ENCODE measurements at places on chromosomes 7 and 10.
A peak's percentile ranks its signal among the peaks of the same experiment; 100 is the strongest.

DNA sequence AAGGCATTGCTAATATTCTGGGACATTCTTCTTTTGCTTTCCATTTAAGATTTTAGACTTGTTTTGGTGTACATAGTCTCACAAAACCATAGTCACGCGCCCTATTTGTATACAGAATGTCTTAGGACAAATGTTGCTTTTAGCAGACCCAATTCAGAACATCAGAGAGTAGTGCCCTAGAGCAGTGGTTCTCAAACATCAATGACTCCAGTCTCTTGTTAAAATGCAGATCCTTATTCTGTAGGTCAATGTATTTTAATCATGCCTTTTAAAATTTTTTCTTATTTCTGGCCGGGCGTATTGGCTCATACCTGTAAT is 127.4 kb upstream of the EFCAB10 start:
- no peak for DNase-seq

- no peak for DNase-seq
Observed at GRCh38 chr7:42624471-42624870, 287.4 kb downstream of the C7orf25 start.

DNA sequence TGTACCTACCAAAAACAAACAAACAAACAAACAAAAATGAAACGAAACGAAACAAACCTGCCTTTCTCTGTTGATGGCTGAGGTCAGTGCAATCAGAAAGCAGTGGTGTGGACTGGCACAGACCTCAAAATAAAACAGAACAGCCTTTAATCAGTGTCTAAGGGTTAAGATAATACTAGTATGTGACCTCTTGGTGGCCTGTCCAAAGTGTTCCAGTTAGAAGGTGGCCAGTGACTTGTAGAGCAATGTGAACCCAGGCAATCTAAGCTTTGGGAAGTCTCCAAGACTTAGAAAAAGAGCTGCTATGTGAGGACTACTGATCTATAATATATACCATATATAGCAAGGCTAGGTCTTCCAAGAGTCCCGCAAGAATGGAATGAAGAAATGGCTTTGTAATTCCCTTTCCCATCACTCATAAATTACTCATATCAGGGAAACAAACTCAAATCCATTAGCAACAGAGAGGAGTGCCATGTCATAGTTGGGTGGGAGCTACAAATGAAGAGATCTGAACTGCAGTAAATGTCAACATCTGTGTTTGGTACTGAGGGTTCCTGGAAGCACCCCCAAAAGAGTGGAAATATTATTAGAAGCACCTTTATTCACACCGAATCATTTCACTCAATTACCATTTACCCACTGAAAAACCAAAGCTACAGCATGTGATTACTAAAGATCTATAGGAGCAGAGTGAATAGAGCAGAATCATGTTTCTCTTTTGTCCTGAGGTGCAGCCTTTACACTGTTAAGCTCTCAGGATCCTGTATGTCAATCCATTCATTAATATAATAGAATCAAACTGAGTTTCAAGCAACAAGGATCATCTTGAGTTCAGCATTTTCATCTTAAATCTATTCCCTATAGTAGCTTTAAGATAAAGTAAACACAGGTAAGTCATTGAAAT is 28.0 kb downstream of the ABLIM1 start:
- no peak for DNase-seq

GRCh38 chr7:131061158-131061557 is 266.5 kb upstream of the MKLN1 start:
- no peak for DNase-seq

GRCh38 chr10:129940617-129941198 is 23.4 kb downstream of the EBF3 start:
- DNase-seq: no peak

DNA sequence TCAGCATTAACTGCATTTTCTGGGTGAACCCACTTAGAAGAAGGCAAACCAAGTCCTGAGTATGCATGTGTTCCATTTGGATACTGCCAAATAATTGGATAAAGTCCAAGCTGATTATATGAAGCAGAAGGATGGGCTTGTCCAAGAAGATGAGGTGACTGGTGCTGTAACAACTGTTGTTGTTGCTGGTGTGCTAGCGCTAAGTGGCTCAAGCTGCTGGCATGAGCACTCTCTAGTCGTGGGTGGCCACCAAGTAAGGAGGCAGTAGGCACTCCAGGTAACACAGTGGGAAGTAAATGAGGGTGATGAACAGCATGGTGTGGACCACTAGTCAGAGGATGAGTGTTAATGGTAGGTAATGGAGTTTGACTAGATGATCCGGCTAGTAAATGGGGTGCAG is 80.4 kb downstream of the NRBF2 start:
- DNase-seq: no peak

DNA sequence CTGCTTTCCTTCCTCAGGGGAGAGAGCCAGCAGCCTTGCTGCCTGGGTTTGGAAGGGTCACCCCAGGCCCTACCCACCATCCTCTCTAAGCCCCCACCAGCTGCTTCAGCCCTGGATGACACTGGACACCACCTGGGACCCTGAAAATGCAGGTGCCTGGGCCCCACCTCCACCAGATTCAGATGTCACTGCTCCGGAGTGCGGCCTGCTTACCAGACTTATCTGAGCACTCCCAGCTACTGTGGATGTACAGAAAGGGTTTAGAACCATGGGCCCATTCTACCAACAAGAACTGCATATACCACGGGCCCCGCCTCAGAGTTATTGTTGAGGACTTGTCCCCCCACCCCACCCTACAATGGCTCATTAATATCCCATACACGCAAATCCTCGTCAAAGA is 172.3 kb downstream of the PTPRN2 start:
- no peak for DNase-seq

DNA sequence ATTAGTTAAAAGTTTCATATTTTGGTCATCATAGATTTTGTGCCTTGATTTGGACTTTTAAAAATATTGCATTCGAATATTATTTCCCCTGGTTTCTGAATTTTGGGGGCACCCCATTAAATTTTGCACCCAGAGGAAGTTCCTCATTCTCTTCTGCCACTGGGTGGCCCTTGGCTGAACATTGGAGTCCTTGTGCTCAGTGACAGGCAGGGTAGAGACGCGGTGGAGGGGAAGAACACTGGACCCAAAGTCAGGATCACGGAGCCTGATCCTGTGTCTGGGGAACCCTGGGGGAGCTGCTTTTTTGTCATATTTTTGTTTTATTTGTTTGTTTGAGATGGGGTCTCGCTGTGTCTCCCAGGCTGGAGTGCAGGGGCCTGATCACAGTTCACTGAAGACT is 74.7 kb downstream of the MKI67 start:
- DNase-seq: no peak

GRCh38 chr7:6350433-6351058 is 78.1 kb upstream of the CYTH3 start:
- no peak for DNase-seq

DNA sequence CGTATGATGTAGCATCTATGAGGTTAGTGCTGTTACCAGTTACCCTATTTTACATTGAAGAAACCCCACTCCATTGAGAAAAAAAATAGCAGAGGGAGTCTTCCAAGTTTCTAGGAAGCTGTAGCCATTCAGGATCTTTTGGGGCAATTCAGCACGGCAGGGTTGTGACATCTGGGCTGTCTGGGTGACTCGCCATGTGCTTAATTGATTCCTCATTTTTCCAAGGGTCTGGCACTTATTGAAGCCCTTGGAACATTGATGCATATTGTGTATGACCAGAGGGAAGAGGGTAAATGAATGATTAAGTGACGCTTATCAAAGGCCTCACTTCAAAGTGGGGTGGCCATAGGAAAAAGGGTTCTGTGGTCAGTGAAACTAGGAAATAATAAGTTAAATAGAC is 248.7 kb downstream of the ARHGAP12 start:
- no peak for DNase-seq

GRCh38 chr7:131364767-131365344 is 37.2 kb downstream of the MKLN1 start:
- DNase-seq: no peak

DNA sequence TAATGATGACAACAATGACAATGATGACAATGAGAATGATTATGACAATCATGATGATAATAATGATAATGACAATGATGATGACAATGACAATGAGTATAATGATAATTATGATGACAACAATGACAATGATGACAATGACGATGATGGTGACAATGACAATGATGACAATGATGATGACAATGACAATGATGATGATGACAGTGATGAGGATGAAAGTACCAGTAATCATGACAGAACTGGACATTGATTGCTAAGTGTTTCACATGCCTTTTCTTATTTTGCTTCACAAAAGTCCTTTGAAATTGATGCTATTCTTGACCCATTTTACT is 1106.0 kb upstream of the AUTS2 start:
- no peak for DNase-seq

- DNase-seq: no peak
Observed at GRCh38 chr10:110656612-110657011, 12.5 kb downstream of the RBM20 start.

GRCh38 chr10:62866451-62866850 is 50.3 kb upstream of the EGR2 start:
- no peak for DNase-seq

DNA sequence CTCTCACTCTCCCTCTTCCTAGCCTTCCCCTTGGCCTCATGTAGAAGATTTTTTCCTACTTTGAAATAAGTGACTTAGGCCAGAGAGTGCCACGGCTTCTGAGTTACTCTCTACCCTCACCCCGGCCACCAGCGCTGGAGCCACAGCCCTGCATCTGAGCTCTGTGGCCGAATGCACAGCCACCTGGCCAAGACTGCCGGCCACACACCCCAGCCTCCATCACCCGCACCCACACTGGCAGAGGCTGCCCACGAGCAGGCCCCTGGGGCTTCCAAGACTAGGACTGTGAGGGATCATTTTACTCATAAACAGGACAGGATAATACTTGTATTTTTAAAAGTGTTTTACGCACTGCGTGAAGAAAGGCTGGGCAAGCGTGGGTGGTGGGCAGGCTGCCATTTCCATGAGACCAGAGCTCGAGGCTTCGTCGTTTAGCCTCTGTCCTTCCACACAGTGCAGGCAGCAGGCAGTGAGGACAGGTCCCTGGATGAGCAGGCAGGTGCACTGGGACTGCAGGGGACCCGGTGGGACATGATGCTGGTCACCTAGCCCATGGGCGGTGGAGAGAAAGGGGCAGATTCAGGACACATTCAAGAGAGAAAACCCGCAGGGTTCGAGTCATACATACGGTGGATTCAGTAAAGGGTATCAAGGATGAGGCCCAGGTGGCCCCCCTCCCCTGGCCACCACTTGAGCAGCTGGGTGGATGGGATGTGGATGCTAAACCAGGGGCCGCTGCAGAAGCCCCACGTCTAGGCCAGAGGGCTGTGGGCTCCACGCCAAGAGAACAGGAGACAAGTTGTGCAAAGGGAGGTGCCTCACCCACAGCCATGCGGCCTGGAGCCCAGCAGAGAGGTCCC is 35.5 kb upstream of the RNF32 start:
- DNase-seq: no peak

GRCh38 chr10:4941540-4942330 is 21.5 kb upstream of the AKR1C1 start:
- peak; percentile 9 for DNase-seq

GRCh38 chr7:4612939-4613841 is 68.9 kb upstream of the FOXK1 start:
- no peak for DNase-seq
